ENCODE measurements at places on chromosomes 4 and X.

GRCh38 chr4:183139058-183139750, 40.1 kb downstream of the WWC2 start:
- no peak for DNase-seq

- no peak for DNase-seq
These were observed 2.1 kb upstream of the GC start for GRCh38 chr4:71785959-71786358.

DNA sequence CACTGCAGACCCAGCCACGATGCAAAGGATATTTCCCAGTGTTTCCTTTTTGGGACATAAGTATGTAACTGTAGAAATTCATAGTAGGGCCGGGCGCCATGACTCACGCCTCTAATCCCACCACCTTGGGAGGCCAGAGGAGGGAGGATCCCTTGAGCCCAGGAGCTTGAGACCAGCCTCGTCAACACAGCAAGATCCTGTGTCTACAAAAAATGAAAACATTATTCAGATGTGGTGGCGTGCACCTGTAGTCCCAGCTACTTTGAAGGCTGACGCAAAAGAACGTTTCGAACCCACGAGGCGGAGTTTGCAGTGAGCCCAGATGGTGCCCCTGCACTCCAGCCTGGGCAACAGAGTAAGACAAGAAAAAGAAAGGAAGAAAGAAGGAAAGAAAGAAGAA, 49.2 kb downstream of the CRLF2 start:
- DNase-seq, result no peak

- no peak for DNase-seq
These were observed 251.9 kb upstream of the NR3C2 start for GRCh38 chr4:148693913-148694649.

DNA sequence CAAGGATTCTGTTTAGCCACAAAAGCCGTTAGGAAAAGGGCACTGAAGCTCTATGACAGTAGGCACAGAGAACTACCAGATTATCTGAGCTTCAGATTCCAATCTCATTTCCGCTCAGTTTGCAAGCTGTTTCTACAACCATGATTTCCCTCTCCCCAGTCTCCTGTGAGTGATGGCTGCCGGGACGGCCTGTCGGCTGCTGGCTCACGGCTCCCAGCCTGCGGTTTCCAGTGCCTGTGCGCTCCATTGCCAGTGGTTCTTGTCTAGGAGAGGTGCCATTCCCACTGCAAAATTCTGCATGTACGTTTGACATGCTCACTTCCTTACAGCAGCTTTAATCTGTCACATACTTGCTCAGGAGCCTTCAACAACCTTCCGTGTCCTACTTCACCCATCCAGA, 429.1 kb upstream of the FRG1 start:
- DNase-seq, result no peak

DNA sequence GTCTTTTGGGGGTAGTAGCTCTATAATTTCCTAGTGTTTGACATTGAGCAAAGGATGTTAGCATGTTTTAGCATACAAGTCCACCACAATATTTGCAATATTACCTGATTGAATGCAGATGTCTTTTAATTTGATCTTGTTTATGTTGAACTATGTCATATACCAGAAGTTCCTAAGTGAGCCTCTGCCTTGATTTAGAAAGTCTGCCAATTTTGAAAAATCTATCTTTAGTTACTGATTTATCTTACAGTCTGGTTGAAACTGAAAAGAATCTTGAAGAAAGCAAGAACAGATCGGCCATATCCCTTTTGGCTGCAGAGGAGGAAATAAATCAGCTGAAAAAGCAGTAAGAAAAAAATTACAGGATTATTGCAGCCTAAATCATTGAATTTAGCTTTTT, 18.5 kb downstream of the SPATA18 start:
- no peak for DNase-seq

- DNase-seq, result no peak
These were observed 13.4 kb downstream of the PRPS2 start for GRCh38 chrX:12804655-12805054.

GRCh38 chr4:55312489-55313101, 33.4 kb upstream of the SRD5A3 start:
- no peak for DNase-seq

GRCh38 chr4:185734930-185735329, 77.1 kb downstream of the SORBS2 start:
- DNase-seq, result no peak

- no peak for DNase-seq
These were observed 4.2 kb downstream of the CXorf65 start for GRCh38 chrX:71102292-71102691.

DNA sequence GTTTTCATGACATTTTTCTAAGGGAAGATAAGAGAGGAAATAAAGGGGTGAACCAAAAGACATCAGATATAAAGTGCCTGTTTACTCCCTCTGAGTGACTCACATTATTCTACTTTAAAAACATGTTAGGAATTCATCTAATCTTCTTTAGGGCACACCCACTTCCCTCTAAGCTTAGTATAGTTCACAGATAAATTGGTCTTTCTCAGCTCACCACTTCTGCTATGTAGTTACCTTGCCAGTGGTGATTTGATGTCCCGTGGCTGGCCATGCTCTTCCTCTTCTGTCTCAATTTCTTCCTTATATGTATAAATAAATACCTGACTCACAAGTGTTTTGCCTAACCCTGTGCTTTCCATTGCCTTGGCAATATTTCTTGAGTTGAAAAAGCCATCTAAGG, 96.8 kb downstream of the PDLIM5 start:
- DNase-seq, result no peak

- no peak for DNase-seq
These were observed 3.2 kb downstream of the DGKQ start for GRCh38 chr4:970046-970745.

- no peak for DNase-seq
These were observed 65.5 kb downstream of the WFS1 start for GRCh38 chr4:6335040-6335590.

GRCh38 chr4:60619531-60620305, 580.4 kb upstream of the ADGRL3 start:
- no peak for DNase-seq

- DNase-seq, result no peak
These were observed at the start of gene IGFBP7 for GRCh38 chr4:57109847-57110639. Gene IGFBP7, minus strand, starts transcription at chr4:57110385. Its CDS starts 34 bp downstream, at chr4:57110351.

- no peak for DNase-seq
These were observed 1328.0 kb downstream of the FSTL5 start for GRCh38 chr4:160835789-160836188.

- DNase-seq, result no peak
These were observed 2.2 kb upstream of the HTR2C start for GRCh38 chrX:114581528-114582263.

DNA sequence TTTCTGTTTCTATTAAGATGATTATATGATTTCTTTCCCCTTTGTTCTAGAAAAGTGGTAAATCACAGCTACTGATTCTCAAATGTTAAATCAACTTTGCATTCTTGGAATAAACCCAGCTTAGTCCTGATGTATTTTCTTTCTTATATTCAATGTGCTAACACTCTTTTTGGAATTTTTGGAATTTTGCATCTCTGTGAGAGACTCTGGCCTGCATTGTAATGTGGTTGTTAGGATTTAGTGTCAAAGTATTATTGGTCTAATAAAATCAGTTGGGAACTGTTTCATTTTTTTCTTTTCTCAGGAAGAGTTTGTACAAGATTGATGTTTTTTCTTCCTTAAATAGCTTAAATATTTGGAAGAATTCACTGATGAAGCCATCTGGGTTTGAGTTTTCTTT, 109.6 kb downstream of the KIT start:
- DNase-seq, result no peak

GRCh38 chr4:123599061-123599919, 202.7 kb downstream of the SPRY1 start:
- no peak for DNase-seq

- DNase-seq, result no peak
These were observed 46.7 kb upstream of the NRK start for GRCh38 chrX:105775679-105776078.

- DNase-seq, result no peak
These were observed 95.9 kb upstream of the FAT1 start for GRCh38 chr4:186819342-186820086.

DNA sequence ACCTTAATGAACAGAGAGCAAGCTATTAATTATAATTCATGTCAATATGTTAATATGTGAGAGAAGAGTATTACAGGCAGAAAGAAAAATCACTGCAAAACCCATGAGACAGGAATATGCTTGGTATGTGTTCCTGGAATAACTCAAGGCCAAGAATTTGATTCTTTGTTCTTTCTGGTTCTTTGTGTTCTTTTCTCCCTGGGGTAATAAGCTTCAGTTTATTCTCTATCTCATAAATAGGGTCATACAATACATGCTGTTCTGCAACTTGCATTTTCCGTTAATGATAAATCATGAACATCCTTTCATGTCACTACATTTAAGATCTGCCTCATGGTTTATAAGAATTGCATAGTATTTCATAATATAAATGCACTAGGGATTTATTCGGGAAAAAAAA, 16.8 kb upstream of the THOC2 start:
- no peak for DNase-seq

DNA sequence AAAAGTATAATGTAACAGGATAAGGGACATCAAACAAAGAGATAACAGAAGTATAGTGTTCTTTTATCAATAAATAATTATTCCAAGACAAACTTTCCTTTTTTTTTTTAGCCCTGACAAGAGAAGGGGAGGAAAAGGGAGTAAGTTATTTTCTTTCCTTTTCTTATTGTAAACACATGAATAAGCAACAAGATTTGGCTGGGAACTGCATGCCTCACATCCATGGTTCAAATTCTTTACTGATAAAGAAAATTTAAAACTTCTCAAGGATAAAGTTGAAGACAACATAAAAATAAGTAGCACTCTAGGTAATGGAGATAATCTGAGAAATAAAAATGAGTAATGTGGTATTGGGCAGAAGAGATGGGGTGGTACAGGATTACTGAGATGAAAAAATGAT, 71.6 kb downstream of the NEK1 start:
- no peak for DNase-seq

DNA sequence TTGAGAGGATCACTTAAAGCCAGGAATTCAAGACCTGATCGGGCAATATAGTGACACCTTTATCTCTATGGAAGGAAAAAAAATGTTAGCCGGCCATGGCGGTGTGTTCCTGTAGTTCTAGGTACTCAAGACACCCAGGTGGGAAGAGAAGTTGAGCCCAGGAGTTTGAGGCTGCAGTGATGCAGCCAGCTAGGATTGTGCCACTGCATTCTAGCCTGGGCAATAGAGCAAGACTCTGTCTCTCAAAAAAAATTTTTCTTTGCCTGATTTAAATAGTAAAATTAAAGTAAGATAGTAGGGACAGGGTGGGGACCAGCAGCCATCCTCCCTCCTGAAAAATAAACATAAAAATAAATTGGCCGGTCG, 16.9 kb upstream of the FAM47E start:
- DNase-seq, result no peak

GRCh38 chr4:38803833-38804653, 548 bp downstream of the TLR1 start:
- DNase-seq, result no peak

DNA sequence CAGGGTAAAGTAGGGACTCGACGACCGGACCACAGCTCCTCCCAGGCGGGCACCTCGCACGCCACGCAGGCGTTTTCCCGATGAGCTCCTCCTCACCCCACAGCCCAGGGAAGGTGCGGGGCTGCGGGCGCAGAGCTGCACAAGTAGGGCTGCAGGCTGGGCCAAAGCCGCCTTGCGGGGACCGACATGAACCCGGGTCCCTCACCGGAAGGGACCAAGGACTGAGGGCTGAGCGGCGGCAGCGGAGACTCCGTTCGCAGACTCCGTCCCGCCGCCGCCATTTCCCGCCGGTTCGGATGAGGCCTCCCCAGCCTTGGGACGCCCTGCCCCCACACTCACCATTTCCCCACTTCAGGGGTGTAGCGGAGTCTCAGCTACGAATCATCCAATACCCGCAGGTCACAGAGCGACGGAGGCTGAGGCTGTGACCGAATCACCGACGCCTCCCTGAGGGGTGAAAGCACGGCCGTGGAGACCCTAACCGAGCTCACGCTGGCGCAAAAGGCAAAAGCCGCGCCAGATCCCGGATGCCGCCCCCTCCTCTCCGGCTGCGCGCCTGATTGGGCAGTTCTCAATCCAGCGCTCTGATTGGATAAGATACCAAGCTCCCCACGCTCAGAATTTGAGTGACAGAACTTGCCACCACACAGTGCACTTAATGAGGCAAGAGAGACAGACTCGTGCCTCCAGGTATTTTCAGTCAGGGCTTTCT, at the start of gene ZNF732:
TSS of gene ZNF732 (minus strand) at position 506 of the 712 bp plus-strand sequence. CDS start at position 342, 164 bp downstream.
- DNase-seq, result no peak

DNA sequence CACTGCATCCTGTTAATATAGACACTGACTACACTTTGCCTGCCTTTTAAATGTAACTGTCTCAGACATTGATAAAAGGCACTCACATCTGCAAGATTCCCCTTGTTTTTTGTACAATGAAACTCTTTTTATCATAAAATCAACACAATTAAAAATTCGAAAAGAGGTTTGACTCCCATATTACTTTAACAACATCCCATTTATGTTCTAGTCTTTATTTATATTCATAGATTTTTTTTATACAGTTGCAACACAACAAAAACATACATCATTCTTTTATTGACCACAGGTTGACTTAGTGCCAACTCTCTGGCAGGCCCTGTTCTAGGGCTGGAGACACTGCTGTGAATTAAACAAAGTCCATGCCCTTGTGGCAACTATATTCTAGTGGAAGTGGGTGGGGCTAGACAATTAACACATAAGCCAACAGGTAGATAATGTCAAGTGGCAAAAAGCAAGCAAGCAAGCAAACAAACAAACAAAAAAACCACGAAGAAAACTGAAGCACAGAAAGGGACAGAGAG, 36.8 kb downstream of the ANK2 start:
- DNase-seq, result no peak

DNA sequence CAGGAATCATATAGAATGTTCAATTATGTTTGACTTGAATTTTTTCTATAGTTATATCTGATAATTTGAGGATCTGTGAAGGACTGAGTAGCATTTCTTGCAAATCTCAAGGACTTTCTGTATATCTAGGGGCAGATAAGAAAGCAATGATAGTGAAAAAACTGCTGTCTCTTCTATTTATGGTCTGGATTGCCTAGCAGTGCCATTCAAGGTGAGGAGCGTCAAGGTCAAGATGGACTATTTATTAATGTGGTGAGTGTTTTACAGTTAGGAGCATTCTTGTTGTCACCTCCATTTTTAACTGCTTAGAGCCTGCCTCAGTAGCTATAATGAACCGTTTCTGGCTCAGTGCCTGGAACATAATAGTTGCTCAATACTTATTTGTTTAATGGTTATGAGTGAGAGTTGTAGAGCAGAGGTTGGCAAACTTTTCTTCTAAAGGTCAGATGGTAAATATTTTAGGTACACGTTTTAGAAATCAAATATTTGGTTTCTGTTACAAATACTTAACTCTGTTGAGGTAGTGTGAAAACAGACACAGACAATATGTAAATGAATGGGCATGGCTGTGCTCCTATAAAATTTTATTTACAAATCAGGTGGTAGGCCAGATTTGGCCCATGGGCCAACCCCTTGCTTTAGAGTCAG, 523.2 kb upstream of the IGFBP7 start:
- DNase-seq, result no peak

GRCh38 chr4:87031920-87032319, 97.1 kb downstream of the AFF1 start:
- no peak for DNase-seq
